ENCODE measurements at places on chromosomes 4 and X.
A peak's percentile ranks its signal among the peaks of the same experiment; 100 is the strongest.

DNA sequence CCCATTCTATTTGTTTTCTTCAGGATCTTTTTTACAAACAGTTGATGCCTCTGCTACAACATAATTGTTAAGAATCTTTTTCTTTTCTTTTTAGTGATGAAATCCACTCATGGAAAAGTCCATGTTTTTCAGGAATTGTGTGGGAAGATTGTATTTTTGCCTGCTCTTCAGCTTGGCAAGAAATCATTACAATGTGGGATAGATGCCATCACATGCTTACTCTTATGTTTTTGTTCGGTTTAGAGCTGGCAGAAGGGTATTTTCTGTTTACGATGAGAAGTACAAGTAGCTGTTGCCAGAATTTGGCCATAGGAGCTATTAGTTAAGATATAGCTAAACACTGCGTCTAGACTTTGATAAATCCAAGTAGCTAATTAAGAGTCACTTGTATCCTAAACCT, 2585.3 kb downstream of the ARAP2 start:
- no peak for DNase-seq

DNA sequence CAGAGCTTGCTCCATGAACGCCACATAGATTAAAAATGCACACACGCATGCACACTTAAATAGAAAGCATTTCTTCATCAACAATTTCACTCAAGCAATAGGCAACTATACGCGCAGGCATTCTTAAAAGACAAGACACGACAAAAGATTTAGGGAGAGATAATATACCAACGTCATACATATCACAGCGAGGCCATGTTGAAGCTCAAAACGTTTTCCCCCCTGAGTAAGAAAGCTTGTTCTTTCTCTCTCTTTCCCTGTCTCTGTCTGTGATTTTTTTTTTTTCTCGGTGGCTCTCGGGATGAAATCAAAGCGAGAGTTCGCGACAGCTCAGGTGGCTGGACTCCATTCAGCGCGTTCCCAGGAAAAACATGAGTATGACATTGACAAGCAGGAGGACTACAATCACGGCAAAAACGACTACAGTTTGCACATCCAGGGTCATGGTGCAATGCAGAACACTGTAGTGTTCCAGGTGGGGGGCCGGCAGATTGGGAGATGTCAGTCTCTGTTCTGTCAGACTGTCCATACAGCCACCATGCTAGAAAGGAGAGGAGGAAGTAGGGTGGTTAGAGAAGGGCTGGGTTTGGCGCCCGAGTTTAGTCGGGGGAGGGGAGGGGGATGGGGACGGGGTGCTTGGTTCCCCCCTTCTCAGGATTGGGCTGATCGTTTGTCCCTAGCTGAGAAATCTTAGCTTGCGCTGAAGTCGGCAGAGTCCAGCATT, 30.7 kb downstream of the ARHGEF9 start:
- peak; percentile 5 for DNase-seq

DNA sequence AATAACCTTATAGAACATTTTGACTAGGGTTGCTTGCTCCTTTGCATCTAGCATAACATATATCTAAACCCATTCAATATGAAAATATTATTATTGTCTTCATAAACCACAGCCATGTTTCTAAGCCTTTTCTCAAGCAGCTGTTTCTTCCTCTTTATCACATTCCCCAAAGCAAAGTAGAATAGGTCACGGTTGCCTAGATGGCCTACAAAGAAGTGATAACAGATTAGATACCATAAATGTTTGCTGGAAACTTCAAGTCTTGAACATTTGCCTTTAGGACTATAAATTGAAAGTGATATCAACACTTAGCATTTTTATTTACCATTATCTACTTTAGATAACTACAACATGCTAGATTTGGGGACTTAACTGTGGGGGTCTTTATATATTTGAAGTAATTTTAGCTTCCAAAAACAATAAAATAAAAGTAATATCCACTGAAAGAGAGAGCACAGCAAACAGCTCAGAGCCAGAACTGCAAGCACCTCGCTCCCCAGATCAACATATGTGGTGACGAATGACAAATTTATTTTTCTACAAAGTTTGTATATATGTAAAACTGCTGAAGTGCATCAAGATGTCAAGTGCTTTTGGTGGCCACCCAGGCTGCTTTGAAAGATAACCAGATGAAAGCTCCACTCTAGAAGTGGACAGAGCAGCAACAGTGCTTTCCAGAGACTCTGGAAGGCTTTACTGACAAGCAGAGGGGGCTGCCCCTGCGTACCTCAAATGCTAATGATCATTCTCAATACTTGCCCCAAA, 8.0 kb downstream of the HHIP start:
- no peak for DNase-seq

DNA sequence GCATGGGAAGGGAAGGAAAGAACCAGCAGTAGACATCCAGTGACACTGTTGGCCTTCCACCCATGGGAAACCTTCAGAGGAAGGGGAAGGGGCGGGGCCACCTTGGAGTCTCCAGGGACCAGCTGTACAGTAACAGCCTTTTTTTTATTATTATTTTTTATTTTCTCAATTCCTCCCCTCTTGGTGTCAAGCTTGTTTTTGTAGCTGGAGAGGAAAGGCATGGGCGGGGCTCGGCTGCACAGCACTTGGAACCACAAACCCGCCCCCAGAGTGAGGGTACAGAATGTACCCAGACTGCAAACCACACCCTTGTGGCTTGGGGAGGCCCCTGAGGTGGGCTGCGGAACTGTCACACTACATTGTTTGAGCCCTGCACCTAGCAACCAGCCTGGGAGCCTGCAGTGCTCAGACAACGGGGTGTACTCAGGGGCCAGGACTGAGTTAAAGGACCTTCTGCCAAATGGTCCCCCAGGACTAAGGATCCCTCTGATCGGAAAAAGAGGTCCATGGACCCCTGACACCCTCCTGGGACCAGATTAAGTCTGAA, 45.7 kb downstream of the PRPS1 start:
- DNase-seq: peak; percentile 85

DNA sequence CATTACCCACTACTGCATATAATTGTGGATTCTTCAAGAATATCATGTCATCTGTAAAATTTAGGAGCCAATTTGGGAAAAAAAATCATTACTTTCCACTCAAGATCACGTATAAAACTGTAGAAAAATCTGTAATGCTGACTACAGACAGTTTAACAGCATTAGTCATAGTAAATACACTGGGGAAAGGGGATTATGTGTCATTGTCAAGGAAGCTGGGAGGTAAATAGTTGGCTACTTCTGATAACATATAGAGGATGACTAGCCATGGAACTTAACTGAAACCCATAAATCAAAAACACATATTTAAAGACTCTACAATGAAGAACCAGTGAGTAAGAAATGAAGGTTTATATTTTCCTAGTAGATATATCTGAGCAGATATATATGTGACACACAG, 1666.4 kb upstream of the IGFBP7 start:
- DNase-seq: no peak

DNA sequence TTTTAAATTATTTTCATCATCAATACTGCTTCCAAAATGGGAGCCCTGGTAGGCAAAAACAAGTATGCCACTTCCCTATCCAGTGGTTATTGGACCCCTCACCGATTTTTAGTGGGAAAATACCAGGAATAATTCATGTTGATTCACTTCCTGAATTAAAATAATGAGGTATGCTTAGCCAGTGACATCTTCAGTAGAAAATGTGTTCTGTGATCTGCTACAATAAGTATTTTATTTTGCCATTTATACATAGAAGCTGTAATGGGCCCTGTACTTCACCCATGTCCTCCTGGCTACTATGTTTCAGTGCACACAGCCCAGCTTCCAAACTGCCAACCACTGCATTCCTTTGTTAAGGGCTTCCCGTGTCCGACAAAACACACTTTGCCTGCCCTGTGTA, 41.0 kb upstream of the KLHL34 start:
- DNase-seq: no peak

DNA sequence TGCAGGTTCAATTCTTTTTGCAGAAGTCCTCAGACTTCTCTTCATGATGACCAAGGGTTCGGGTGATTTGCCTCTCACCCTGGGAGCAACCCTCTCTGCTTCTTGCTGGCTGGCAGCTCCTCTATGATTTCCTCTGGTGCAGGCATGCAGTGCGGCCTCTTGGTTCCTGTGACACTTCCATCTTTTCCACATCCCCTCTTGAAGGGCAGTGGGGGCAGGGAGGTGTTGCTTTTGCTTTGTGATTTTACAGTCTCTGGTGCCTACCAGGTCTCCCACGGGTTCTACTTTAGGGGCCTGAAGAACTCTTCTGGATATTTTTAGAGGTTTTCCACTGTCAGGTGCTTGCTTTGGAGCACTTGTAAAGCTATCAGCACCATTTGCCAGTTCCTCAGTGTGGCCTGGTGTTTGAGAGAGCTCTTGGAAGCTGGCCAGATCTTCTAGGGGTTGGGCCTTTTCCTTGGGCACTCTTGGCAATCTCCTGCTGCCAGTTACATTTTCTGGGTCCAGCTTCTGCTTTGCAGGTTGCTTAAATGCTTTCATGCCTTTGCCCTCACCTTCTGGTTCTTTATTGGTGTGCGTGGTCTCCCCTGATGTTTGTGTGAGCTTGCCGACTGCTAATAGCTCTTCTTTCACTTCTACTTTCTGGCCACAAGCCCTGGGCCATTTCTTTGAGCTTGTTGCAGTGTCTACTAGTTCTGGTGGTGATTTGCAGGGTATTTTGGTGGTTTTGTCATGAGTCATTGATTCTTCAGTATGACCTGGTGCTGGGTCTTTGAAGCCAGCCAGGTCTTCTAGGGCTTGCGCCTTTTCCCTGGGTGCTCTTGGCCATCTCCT, 11.5 kb upstream of the CHST7 start:
- no peak for DNase-seq

- DNase-seq: no peak
Observed at GRCh38 chr4:40349561-40350198, 14.5 kb downstream of the CHRNA9 start.

DNA sequence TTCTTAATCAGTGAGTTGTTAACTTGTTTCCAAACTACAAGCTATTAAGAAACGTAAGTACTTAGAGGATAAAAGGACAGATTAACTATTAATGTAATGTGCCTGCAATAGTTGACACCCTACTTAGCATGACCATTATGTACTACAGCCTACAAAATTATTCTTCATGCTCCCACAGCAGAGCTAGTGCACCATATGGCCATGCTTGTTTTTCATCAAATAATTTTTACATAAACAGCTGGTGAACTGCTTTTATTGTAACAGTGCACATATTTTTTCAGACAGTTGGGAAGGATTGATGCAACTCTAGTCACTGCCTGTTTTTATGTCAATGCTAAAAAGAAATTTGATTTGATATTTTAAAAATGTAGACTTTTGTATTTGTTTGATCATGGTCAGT, 10.2 kb upstream of the MAGEB10 start:
- no peak for DNase-seq

- no peak for DNase-seq
Observed at GRCh38 chr4:73815145-73815544, 21.3 kb upstream of the CXCL6 start.

GRCh38 chr4:175509320-175509719, 302.7 kb downstream of the GPM6A start:
- no peak for DNase-seq

DNA sequence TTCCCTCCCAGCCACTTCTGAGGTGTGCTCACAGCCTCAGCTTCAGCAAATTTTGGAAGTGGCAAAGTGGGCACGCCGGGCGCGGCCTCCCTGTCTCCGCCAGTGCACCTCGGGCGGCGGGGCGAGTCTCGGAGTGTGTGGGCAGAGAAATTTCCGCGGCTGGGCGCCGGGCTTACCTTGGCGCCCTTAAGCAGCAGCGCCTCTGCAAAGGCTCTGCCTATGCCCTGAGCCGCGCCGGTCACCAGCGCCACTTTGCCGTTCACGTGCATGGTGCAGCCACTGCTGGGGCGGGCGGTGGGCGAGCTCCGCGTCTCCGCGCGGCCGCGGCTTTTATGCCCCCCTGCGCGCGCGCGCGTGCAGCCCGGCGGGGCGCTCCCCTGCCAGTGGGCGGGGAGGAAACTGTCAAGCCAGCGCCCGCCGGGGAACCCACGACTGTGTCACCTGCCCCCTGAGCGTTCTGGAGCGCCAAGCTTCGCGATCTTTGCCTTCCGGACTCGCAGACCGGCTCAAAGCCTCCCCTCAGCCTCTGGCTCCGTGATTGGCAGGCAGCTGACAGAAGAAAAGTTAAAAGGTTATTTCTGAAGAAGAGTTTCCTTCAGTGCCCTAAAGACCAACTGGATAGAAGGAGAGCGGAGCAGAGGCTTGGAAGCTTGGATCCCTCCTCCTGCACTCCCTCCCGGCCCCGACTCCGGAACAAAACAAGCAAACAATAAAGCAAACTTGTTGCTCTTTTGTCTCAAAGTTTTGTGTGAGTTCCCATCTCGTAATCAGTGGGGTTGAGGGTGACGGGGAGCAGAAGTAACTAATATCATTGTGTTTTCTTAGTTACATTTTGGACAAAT, at the start of gene HPGD:
Gene HPGD (minus strand): TSS at position 306 of the 842 bp plus-strand sequence. CDS start 37 bp downstream, at position 269.
- peak; percentile 4 for DNase-seq

DNA sequence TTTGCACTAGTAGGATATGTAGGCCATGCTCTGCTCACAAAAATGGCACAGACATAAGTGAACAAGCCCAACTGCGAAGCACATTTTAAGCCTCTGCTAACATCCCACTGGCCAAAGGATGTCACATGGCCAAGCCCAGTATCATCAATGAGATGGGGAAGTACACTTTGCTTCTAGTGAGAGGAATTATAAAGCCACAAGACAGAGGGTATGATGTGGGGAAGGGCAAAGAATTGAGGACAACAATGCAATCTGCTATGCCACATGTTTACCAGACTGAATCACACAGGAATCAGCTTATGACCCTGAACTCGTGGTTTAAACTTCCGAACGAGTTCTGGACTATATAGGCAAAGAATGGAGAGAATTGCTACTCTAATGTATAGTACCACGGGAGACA, 39.1 kb downstream of the SUPT20HL1 start:
- DNase-seq: no peak

GRCh38 chrX:29107231-29107630, 520.0 kb downstream of the IL1RAPL1 start:
- no peak for DNase-seq

GRCh38 chr4:27366104-27366823, 505.6 kb downstream of the STIM2 start:
- DNase-seq: no peak
